CD4-positive, alpha-beta T cell treated with Interleukin-4 for 1 hour (primary cell): ENCODE measurements at places on chromosomes 2 and 18.
A peak's percentile ranks its signal among the peaks of the same experiment; 100 is the strongest.

GRCh38 chr18:22846088-22846683 is 86.9 kb upstream of the RBBP8 start:
- no peak for DNase-seq

DNA sequence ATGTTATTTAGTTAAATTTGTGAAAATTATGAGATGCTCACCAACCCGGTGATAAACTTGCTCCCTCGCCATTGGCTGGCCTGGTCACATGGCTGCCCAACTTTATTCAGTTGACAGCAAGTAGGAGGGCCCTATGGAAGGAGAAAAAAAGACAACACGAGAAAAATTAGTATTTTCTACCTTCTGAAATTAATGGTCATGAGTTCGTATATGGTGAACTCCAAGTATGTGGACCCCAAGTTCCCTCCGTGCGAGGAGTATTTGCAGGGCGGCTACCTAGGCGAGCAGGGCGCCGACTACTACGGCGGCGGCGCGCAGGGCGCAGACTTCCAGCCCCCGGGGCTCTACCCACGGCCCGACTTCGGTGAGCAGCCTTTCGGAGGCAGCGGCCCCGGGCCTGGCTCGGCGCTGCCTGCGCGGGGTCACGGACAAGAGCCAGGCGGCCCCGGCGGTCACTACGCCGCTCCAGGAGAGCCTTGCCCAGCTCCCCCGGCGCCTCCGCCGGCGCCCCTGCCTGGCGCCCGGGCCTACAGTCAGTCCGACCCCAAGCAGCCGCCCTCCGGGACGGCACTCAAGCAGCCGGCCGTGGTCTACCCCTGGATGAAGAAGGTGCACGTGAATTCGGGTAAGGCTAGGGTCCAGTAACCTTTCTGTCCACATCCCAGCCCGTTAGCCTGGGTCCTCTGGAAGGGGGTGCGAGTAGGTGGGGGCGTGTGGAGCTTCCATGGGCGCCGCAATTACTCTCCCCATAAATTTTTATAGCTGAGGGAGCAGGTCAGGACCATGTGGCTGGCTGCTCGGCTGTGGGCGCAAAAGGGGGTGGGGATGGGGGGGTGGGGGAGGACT is at the start of gene HOXD4:
HOXD4 (plus strand) TSS at position 109 of the 846 bp plus-strand sequence; CDS start at position 193, 84 bp downstream.
- no peak for DNase-seq

- DNase-seq, result peak; percentile 77
These were observed 7.8 kb upstream of the ARHGAP25 start for GRCh38 chr2:68726608-68727367.

GRCh38 chr2:128389388-128390086 is 70.9 kb upstream of the HS6ST1 start:
- DNase-seq, result no peak

DNA sequence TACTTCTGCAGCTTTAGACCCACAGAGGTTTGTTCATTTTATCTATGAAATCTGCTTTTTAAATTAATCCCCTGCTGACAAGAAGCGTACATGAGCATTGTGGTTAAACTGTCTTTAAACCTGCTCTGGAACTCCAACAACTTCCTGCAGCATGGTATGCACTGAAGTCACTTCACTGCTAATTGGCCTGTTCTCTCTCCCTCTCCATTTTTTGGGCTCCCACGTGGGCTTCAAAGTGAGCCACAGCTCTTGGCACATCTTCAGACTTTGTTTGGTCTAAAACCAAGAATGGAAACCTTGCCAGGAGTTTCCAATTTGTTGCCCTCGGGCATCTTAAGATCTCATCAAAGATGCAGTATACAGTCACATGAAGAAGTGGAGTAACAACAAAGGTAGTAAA is 311.4 kb downstream of the LRRTM1 start:
- DNase-seq, result no peak

DNA sequence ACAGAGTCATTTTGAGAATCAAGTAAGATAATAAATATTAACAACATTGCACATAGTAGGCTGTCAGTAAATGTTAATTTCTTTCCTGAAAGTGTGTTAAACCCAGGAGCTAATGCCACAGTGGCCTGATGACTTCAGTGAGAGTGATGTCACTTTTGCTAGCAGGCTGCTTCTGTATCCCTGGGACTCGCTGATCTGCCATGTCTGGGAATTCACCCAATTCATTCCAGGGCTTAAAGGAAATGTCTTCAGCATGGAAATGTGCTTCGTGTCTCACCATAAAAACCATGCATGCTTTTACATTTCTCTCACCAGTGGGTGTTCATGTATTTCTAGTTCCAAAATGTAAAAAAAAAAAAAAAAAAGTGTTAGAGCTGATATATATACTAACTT is 56.8 kb upstream of the MAPRE3 start:
- no peak for DNase-seq

DNA sequence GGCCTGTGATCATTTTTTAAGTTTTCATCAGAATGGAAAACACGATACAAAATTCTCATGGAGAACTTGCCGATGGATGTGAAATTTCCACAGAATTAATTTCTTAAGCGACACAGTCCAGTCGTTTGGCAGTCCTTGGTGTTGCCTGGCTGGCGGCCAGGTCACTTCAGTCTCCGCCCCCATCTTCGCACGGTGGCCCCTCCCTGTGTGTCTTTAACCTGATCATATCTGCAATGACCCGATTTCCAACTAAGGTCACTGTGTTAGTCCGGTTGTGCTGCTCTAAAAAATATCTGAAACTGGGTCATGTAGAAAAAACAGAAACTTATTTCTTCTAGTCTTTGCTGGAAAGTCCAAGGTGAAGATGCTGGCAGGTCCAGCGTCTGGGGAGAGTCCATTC is 44.5 kb upstream of the COPS8 start:
- DNase-seq, result no peak

- no peak for DNase-seq
These were observed 101.4 kb downstream of the CAMKMT start for GRCh38 chr2:44462934-44463849.

- no peak for DNase-seq
These were observed 9.8 kb downstream of the CD302 start for GRCh38 chr2:159788253-159788652.

DNA sequence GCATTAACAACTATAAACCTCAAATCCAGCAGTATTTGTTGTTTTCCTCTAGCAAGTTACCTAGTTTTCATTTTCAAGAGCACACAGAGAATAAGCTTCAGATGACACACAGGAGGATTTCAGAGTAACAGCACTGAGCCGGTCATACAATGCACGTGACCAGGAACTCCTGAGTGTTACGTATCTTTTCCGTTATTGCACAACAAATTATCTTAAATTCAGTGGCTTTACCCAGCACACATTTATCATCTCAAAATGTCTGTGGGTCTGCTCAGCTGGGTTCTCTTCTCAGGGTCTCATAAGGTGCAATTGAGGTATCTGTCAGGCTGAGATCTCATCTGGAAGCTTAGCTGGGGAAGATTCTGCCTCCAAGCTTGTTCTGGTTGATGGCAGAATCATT is 379.5 kb upstream of the KLHL29 start:
- DNase-seq, result no peak

DNA sequence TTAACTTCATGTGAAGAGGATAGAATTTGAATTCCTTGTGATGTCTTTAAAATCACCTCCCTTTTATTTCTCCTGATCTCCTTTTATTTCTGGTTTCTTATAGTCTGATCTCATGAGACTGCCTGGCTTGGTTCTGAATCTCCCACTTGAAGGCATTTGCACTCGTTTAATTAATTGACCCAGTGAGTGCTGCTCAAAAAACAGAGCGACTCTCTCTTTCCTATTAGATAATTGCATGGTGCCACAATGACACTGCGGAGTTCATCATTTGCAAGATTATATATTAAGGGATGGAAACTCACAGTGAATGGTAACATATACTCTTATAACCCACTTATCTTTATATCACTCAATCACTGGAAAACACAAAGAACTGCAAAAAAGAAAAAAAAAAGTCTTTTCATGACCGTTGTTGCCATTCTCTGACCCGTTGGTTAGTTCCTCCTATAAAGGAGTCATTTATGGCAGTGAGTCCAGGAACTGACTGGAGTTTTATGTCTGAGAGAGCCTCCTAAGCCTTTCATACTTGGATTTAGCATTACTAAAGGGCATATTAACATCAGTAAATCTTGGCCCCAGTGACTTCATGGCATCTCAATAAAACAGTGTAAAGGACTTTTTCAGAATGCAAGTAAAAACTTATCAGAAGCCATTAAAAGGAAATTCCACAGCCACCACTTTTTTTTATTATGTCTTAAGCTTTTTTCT is 103.3 kb upstream of the EPHA4 start:
- DNase-seq, result no peak
